ENCODE measurements at places on chromosomes 3 and 15.

DNA sequence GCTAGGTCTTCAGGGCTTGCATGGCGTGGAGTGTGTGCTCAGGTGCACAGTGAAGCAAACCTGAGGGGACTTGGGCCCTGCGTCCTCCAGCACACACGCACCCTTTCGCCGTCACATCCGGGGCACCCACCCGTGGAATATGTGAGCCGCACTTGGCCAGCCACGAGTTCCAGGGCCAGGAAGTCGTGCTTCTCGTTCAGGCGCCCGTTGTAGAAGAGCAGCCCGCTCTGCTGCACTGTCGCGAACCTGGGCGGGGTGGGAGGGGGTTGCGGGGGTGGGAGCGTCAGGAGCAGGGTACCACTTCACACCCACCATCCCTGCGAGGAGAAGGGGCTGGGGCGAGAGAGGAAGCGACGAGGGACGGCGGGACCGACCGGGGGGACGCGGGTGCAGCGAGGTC lies 7.1 kb downstream of the CELSR3 start:
- DNase-seq: no peak

DNA sequence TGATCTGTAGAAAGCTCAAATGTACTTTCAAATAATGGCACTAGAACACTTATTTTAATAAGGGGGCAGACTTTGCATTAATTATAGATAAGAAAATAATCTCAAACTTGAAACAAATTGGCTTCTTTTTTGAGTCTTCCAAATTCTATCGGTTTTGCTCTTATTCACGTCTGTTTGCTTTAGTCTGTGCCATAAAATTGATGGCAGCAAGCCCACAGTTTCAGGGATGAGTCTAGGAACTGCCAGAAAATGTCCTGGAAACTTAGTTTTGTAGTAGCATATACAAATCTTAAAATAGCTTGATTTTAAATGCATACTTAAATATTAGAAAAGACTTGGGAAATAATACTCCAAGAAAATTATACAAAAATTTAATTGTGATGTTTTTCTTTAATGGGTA lies 39.7 kb downstream of the BCHE start:
- no peak for DNase-seq

GRCh38 chr15:70098461-70099166 lies 897 bp upstream of the TLE3 start:
- no peak for DNase-seq

DNA sequence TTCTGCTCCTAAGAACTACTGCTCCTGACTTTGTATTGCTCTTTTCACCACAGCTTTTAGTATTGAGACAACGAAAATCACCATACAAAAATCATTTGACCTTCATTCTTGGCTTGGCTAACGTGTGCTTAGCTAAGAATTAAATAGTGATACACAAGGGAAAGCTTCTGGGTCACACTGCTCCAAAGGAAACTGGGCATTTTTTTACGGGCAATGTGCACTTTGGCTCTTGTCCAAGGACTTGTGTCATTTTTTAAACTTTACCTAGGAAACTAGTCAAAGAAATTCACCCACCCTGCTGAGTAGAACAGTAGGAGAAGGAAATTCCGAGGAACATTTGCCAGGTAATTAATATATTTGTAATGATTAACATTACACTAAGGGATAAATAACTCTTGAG lies 19.8 kb downstream of the WDR72 start:
- no peak for DNase-seq

DNA sequence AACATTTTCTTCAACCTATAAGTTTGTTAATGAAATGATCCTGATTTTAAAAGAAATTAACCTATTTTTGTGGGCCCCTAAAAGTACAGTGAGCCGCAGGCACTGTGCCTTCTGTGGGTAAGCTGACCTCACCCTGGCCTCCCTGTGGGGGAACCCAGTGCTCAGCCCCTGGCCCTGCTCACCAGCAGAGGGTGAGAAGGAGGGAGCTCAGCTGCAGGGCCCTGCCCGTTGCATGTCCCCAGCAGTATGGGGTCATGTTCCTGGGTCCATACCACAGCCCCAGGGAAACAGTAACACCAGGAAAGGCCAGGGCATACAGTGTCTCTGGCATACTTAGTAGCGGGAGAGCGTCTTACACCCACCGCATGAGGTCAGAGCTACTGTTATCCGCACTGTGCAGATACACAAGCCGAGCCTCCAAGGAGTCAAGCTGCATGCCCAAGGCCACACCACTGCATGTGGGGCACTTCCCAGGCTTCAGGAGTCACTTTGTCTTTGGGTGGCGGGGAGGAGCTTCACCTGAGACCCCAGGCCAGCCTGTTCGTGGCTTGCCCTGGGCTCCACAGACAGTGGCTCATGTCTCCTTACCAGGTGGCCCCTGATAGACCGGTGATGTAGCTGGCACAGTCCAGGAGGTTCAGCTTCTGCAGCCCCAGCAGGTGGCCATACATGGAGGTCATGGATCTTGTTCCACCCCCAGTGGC lies 22.6 kb upstream of the EHD4 start:
- DNase-seq: no peak

DNA sequence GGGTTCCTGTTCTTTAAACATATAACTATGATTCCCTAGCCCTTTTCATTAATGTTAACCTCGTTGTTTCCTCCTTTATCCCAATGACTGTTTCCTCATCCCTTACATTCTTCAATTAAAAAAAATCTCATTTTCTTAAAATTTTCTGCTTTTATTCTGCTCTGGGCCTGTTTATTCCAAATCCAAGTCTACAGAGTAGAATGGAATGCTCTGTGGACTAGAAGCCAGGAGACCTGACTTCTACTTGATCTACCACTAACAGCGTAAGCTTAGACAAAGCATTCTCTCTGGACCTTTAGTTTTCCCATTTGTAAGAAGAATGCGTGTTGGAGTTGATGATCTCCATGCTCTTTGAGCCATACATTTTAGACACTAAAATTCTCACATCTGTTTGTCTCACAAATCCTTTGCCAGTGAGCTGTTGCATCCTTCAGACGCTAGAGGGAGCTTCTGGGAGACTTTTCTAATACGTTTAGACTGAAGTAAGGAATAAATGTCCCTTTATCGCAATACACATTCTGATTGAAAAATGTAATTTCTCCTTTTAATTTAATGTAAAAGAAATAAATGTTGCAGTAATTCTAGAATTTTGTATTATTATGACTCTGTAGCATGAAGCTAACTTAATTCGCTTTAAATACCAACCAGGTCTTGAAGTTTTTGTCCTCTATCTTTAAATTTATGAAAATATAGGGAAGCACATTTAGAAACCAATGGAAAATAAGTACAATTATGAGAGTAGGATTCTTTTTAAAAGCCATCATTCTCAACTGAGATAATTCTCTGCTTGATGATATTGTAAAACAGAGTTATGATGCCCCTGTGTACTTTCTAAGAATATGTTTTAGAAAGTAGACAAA lies 21.7 kb upstream of the GMNC start:
- DNase-seq: no peak

DNA sequence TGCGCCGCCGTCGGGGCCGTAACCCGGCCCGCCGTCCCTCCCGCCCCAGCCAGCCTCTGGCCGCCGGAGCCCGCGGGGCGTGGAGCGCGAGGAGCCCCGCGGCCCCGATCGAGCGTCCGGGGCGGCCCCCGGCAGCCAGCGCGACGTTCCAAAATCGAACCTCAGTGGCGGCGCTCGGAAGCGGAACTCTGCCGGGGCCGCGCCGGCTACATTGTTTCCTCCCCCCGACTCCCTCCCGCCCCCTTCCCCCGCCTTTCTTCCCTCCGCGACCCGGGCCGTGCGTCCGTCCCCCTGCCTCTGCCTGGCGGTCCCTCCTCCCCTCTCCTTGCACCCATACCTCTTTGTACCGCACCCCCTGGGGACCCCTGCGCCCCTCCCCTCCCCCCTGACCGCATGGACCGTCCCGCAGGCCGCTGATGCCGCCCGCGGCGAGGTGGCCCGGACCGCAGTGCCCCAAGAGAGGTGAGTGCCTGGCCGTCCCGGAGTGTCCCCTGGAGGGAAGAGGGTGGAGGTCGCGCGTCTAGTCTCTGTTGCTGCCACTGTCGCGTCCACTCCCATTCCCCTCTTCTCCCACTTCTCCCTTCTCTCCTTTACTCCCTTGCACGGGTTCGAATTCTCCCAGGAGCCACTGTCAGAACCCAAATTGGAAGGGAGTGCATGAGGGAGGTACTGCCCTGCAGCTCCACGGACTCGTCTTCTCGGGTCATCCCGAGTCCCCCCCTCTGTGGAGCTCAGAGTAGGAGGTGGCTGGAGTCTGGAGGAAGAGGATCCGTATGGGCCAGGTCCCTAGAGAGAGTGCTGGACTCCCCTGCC lies 585 bp downstream of the CSK start:
- no peak for DNase-seq

GRCh38 chr3:33372218-33373081 lies 67.8 kb downstream of the UBP1 start:
- DNase-seq: no peak

GRCh38 chr3:133673746-133674145 lies 12.0 kb upstream of the TOPBP1 start:
- DNase-seq: no peak

DNA sequence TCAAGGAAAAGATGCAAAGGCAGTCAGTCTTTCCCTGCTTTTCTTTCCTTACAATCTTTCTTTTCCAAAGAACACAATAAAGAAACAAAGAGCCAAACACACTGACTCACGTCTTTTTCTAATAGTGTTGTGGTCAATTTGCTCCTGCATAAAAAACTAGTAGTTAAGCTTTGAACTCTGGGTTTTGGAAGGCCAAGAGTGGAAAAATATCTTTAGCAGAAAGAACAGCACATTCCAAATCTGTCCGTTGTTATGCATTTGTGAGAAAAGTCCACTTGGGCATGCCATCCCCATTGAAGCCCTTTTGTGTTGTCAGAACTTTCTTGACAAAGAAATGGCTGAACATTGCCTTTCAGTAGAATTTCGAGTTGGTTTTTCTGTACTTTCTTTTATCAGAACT lies 18.2 kb downstream of the COL8A1 start:
- DNase-seq: no peak

GRCh38 chr3:9901967-9902366 lies 681 bp upstream of the IL17RE start:
- DNase-seq: no peak

- no peak for DNase-seq
These were observed 154.2 kb downstream of the MECOM start for GRCh38 chr3:169509359-169509758.

- no peak for DNase-seq
These were observed 138.8 kb upstream of the PLXND1 start for GRCh38 chr3:129745253-129745652.

DNA sequence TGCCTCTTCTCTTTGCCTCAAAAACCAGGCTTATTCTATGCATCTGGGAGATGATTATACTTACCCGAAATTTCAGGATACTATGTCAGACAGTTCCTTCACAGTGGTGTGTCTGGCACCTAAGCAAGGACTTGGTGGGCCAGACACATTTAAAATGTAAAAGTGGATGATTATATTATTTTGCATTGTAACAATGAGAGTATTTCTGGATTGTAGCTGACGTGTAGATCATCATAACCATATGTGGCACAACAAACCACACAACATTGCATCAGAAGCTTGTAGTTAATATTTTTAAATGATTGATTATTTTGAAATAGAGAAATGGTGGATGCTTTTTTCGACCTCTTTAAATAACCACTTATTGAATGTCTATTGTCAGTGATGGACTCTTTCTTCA lies 109.0 kb downstream of the TIGIT start:
- DNase-seq: no peak

DNA sequence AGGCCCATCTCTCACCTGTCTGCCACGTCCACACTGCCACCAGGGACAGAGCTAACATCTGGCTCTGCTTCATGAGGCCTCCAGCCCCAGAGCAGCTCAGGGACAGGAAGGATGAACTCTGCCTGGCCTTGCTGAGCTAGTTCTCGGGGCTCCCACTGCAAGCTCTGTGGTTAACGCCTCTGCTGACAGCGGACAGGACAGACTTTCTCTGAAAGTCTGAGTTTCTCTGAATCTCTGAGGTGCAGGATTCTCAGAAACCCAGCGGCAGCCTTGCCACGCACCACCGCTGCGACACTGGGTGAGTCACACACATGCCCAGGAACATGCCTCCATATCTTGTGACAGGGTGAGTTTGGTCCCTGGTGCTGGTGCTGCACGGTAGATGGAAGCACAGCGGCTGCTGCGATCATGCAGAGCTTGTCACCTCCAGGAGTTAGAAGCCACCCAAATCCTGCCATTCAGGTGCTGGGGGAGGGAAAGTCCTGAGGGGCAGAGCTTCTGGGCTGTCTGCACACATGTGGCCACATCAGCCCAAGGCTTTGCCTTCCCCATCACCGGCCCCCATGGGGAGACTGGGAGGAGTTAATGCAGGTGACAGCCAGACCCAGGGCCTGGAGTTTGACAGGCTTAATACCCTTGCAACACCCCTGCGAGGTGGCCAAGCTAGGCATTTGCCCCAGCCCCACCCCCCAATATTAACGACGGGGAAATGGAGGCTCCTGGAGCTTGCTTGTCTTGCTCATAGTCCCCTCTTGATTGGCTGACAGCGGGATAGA lies 267.0 kb downstream of the PLCL2 start:
- DNase-seq: no peak

DNA sequence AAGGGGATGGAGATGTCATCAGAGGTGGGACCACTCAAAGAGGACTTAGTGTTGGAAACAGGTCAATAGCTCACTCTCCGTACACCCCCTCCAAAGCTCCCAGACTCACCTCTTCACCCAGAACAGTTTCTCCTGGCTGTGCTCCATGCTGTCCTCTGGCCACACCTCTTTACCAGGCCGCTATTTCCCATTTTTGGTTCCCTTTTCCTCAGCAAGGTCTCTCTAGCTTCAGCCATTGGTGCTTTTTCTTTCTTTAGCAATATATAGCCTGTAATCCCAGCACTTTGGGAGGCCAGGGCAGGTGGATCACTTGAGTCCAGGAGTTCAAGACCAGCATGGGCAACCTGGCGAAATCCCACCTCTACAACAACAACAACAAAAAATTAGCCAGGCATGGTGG lies 123.6 kb upstream of the SMAD3 start:
- DNase-seq: no peak

DNA sequence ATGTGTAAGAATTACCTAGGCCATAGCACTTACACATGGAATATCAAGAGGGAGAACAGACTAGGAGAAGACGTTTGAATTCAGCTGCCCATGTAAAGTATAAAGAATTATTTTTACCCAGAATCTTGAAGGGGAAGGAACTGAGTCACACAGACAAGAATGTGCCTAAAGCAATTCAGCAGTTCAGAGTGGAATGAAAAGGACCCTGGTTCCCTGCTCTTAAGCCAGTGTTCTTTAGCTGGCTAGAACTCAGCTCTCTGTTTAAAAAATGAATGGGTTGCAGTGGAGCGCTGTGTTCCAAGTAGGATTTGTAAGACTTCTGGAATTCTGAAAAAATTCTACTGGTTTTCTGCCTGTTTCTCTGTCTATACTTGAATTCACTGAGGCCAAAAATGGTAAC lies 440.2 kb downstream of the LPP start:
- no peak for DNase-seq

- DNase-seq: no peak
These were observed 220.5 kb upstream of the SATB1 start for GRCh38 chr3:18645619-18646018.

DNA sequence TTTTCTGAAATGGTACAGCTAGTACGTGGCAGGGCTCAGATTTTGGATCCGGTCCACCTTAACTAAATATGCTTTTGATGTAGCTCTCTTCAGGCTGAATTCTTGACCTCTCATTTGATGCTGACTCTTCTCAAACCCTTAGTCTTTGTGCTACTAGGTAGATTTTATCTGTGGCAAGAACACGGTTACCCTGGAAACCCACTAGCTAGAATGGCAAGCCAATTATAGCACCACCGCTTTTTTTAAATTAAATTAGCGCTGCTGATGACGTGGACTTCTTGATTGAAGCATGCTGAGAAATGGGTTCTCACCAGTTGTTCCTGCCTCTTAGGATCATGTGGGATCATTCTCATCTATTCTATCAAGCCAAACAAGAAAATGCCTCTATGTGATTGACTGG lies 421.5 kb downstream of the LPP start:
- DNase-seq: no peak

GRCh38 chr3:138125548-138126221 lies 6.5 kb downstream of the A4GNT start:
- no peak for DNase-seq
